ENCODE measurements at places on chromosomes 16 and 17. TPM values are rescaled to one million over a fixed set of nuclear protein-coding genes. Genes with fewer than 3 reads are reported as not detected.

The ADAD2 gene
- polyA plus RNA-seq = not detected

DNA sequence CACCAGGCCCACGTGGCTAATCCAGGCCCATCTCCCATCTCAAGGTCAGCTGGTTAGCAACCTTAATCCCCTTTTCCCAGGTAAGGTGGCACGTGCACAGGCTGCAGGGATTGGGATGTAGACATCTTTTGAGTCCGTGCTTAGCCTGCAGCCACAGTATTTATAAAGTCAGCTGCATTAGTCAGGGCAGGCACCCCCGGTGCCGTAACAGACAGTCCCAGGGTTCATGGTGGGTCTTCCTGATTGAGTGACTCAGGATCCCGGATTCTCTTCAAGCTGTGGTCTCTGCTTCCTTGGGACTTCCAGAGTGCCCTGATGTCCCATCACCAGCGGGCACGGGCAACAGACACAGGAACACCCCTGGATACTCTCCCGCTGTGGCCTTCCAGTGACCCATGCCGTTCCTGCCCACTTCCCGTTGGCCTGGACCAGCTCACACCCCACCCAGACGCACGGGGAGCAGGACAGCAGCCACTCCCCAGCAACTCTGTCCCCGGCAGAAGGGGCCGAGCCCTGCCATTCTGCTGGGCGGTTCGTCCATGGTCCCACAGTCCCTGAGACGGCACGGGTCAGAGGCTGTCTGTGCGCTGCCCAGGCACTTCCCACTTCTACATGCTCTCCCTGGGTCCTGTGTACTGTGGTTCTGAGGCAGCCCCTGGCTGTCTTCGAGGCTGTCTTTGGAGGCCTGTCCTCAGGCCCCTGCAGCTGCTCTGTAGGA, 248.6 kb upstream of the GSE1 start:
- DNase-seq = no peak

DNA sequence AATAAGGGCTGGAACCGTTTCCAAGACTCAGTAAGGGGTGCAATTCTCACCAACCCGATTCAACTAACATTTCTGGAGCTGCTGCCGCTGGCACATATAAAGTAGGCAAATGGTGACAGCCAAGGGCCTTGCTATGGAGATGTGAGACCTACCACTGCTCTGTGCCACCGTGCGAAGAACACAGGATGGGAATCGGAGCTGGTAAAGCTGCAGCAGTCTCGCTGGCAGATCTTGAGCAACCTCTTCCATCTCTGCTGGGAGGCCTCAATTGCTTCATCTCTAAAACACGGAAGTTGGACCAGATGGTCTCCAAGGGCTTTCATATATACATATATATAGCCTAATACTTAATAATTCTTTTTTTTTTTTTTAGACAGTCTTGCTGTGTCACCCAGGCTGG, 128.9 kb upstream of the RCVRN start:
- no peak for DNase-seq

The SYT17 gene
- 0.39 TPM for polyA plus RNA-seq

- no peak for DNase-seq
Measured at GRCh38 chr17:51238255-51238887, 21.5 kb downstream of the MBTD1 start.

The CTRL gene
- polyA plus RNA-seq = 1.3 TPM

The STARD3 gene
- polyA plus RNA-seq = 78.0 TPM

DNA sequence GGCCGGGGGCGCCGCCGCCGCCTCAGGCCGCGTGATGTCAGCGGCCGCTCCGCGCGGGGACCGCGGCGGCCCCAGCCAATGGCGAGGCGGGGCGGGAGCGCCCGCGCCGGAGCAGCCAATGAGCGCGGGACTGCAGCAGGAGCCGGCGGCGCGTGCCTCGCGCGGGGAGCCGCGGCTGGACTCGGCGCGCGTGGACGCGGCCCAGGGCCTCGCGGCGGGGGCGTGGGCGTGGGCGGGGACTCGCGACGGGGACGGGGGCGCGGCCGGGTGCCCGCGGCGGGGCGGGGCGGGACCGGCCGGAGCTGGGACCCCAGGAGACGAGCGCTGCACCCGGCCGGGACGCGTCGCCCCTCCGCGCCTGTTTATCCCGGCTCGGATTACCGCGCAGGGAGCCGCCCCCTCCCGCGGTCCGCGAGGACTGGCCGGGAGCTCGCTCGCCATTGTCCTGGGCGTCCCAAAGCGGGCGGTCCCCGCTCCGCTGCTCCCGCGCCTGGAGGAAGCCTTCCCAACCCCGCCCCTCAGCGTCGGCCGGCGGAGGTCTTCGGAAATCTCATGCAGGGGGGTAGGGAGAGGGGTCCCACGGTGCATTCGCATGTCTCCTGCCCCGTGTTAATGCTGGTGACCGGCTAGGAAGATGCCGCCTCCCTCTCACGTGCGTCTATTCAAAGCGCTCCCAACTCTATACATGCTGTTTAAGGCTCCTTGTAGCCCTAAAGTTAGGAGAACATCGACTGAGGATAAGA, at the start of gene RNF157:
RNF157 (minus strand) TSS at position 33 of the 743 bp plus-strand sequence. CDS start 253 bp downstream, outside the sequence.
- DNase-seq = peak; percentile 97

DNA sequence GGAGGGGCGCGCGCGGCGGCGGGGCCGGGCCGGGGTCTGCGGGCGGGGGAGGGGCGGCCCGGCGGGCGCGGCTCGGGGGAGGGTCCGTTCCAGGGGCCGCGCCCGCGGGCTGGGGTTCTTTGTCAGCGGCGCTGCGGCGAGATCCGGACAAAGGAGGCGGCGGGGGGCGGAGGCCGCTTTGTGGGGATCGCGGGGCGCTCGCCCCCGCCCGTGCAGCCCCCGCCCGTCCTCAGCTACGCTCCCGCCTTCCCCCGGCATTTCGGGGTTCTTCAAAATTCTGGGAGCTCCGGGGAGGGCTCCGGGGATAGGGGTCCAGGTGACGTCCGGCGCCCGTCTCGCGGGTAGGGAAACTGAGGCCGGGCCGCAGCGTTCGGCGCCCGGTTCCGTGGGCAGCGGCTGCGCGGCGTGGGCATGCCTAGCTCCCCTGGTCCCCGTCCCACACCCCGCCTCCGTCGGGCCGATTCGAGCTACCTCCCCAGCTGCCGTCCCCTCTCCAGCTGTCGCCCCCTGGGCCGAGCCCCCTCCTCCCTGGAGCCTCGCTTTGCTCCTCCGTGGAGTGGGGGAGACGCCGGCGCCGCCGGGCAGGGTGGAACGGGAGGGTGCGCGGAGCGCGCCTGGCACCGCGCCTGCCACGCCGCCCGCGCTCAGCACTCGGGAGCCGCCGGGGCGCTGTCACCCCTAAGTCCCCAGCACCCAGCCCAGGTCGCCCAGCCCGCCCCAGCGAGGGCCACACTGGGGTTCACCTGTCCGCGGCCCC, 546 bp downstream of the SNN start:
- peak; percentile 70 for DNase-seq

DNA sequence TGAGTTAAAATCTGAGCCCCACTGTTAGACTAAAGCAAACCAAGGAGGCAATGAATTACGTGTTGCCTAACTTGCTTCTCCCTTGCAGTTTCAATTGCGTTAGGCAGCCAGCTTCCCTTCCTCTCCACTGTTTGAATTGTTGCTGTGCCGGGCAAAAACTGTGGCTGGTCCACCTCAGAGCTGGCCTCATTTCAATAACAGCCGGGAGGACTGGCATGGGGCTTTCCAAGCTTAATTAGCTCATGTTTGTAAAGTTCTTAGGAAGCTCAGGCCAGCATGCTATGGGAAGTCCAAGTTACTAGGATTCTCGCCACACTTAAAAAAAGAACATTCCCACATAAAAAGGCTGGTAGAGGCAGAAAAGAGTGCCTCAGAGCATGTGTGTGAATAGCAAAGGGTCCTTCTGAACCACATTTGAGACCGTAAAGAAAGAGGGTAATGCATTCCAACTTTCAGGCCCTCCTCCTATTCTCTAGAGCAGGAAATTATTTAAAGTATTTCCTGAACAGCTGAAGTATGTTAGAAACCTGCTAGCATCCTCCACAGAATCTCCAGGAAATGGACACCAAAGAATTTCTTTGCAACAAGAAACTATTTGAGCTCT, 79.0 kb upstream of the SMURF2 start:
- DNase-seq = no peak

GRCh38 chr16:50208460-50208931, 55.4 kb downstream of the TENT4B start:
- DNase-seq = no peak

The JPH3 gene
- polyA plus RNA-seq = 0.25 TPM

DNA sequence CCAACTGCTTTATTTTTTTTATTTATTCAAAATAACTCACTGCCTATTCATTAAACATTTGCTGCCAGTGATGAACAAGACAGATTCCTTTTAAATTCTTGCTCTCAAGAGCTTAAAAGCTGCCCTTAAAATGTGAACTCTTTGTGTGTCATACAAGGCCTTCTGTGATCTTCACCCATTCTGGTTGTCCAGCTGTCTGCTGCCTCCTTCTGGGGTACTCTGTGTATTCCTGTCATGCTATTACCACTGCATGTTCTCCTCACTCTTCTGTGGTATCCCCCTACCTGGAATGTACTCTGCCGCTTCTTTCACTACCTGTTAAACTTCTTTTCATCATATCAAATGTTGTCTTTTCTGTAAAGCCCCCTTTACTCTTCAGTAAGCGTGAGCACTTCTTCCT, 165.8 kb downstream of the CHD9 start:
- DNase-seq = peak; percentile 7

The SHMT1 gene
- 17.0 TPM for polyA plus RNA-seq

DNA sequence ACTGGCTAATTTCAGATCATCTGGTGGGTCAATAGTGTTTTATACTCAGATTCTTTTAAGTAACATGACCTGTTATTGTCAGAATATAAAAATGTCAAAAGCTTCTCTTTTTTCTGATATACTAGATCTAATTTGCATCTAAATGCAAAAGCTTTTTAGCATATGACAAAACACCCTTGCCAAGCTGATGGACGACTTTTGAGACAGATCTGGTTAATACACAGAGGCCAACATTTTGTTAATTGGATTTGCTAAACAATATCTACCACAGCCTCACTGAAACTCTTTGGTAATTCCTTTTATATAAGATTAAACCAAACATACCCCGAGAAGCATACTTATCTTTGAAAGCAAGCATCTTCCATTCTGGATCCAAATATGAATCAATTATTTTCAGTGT, 10.3 kb upstream of the NOL11 start:
- DNase-seq = peak; percentile 34

The ZDHHC7 gene
- polyA plus RNA-seq = 69.3 TPM

GRCh38 chr16:80591071-80591915, 50.5 kb downstream of the DYNLRB2 start:
- no peak for DNase-seq

The ACE gene
- 12.1 TPM for polyA plus RNA-seq

DNA sequence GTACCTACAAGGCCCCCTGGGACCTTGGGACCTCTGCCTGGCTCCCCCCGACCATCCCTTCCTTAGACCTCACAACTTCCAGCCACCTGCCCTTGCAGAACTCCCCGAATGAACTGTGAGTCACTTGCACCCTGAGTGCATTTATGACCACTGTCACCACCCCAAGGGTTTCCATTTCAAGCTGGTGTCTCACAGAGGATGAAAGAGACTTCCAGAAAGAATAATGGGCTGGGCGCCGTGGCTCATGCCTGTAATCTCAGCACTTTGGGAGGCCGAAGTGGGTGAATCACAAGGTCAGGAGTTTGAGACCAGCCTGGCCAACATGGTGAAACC, 124.5 kb upstream of the CIBAR2 start:
- no peak for DNase-seq

DNA sequence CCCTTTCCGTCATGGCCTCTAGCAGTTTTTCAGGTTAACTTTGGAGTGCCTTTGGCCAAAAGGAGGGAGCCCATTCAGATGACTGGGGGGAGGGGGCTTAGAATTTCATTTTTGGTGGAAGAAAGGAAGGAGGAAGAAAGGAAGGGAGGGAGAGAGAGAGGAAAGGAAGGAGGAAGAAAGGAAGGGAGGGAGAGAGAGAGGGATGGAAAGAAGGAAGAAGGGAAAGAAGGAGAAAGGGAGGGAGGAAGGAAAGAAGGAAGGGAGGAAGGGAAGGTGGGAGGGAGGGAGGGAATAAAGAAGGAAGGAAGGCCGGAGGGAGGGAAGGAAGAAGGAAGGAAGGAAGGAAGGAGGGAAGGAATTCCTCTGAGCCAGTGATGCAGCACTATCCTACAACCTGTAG, 25.7 kb downstream of the MMP15 start:
- no peak for DNase-seq

GRCh38 chr16:51442141-51442870, 291.2 kb upstream of the SALL1 start:
- no peak for DNase-seq

- no peak for DNase-seq
Measured at GRCh38 chr17:42886283-42887176, 14.1 kb upstream of the G6PC1 start.

The PPY gene
- not detected for polyA plus RNA-seq

GRCh38 chr16:85661740-85662481, 26.8 kb downstream of the GINS2 start:
- DNase-seq = no peak

The CDH1 gene
- polyA plus RNA-seq = not detected

Data from SK-N-SH (cell line).